CD8-positive, alpha-beta memory T cell (primary cell): ENCODE measurements at places on chromosomes 7 and 10.

- DNase-seq = no peak
Measured at GRCh38 chr7:31508823-31509222, 5.1 kb upstream of the ITPRID1 start.

GRCh38 chr7:95411036-95411435, 14.9 kb upstream of the PON3 start:
- DNase-seq = no peak

GRCh38 chr10:125159932-125160855, at the start of gene CTBP2:
Gene CTBP2, minus strand, starts transcription at chr10:125160563.
- no peak for DNase-seq

- no peak for DNase-seq
Measured at GRCh38 chr7:66380272-66380888, 175.2 kb downstream of the TPST1 start.

DNA sequence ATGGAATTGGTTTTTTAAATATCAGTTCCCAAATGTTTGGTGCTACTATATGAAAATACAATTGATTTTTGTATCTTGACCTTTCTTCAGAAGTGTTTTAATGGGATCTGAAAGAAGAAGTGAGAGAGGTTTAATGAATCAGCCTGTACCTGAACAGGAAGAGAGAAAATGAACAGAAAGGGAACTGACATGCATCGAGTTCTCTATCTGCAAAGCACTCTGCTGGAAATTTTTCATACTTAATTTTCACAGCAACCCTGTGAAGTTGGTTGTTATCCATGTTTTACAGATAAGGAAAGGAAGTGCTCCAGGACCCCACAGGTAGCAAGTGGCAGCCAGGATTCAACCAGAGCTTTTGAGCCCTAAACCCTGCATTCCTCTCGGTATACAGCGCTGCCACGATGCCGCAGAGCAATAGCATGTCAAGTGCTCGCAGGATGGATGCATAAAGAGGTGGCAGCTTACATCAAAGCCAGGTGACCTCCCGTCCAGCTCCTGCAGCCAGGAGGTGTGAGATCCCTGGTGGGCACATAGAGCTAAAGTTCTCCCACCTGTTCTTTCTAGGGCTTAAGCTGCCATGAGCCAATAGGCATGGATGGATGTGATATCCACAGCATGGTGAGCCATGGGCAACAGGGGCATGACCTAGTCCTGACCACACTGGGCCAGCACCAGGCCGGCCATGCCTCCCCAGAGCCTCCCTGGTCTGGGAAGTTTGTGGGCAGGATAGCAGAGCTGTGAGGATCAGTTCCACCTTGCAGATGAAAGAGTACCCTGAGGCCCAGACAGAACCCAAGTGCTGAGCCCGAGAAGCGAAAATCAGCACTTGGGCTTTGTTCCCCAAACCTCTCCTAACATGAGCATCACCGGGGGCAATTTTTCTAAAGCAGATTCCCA, 57.2 kb downstream of the CALML3 start:
- DNase-seq = peak; percentile 32

GRCh38 chr10:77406764-77407430, 230.7 kb downstream of the KCNMA1 start:
- DNase-seq = no peak
